Stimulated activated CD8-positive, alpha-beta memory T cell treated with anti-CD3 and anti-CD28 coated beads, Interleukin-15, amount 100 ng/mL, for 1 hour (primary cell): ENCODE measurements at places on chromosomes 6 and 20.

GRCh38 chr20:41854765-41855164, 236.6 kb upstream of the CHD6 start:
- DNase-seq: no peak

DNA sequence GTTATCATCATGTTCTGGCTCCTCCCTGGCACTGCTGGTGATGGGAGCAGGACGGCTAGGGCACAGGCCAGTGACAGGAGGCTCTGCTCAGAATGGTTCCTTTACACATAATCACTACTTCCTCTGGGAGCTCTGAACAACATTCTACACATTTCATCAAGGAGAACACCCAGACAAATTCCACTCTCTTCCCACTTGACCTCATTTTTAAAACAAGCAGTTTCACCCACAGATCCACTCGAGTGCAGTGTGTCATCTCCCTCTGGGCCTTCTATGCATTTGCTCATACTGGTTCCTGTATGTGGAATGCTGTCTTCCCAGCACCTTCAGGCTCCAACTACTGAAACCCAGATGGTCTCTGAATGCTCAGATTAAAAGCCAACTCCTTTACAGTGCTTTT, 84.8 kb downstream of the ELOVL5 start:
- DNase-seq: no peak

DNA sequence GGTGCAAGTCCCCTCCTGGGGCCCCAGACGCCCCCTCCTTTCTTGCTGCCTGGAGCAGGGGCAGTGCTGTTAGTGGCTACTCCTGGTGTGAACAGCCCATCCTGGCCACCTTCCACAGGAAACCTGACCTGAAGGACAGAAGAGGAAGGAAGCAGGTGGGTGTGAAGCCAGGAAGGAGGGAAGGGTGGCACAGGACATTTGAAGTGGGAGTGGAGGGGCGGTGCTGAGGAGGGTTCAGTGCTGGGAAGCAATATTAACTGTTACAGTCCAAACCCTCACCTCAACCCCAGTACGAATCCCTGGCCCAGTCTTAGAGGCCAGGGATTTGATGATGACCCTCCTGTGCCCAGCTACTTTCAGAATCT, 766 bp downstream of the PRICKLE4 start:
- no peak for DNase-seq

DNA sequence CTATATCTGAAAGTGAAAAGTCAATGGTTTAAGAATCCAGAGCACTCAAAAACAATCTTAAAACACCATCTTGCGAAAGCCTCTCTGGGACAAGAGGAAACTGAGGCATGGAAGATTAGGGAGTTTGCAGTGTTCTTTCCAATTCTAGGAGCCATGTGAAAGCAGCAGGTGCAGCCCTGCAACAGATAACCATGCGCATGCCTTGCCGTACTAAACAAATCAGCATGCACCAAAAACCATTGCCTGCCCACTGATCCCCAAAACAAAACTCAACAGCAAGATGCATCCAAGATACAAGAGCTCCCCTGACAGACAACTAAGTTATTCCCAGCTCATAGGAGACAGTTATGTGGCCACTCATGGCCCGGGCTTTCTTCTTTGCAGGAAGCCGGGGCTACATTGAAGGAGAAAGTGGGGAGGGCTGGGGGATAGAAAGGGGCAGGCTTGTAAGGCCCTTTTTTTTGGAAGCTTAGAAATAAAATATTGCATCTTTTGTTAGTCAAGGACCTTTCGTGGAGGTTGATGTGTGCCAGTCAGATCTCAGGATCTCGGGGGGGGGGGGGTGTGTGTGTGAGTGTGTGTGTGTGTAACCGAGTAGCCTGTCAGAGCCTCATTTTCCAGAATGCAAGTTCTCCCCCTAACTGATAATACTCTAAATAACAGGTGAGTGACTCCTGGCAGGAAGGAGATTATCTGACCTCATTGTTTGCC, 178.4 kb downstream of the MBOAT1 start:
- no peak for DNase-seq

DNA sequence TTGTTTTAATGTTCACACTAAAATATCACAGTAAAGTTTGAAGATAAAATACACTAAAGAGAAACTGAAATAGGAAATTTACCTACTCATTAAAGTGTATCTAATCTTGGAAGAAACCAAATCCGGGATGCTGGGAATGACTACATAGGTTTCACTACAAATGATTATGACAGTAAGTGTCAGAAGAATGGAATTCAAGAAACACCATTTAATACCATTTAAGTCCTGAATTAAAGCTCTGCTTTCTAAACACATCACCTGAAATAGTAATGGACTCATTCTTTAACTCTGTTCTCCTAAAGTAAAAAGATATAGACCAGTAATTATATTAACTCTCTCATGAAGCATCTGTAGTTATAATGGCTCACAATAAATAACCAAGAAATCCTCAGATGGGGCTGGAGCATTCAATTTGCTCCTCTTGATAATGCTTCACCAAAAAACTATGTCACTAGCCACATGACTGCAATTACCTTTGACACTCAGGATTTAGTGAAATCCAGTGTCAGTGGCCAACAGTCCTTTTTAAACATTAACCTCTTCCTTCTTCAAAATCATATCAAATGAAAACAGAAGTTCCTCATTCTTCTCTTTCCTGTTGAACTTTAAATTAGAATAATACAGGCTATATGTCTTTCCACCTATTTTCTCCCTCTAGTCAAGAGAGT, 41.4 kb downstream of the MAP7 start:
- no peak for DNase-seq

DNA sequence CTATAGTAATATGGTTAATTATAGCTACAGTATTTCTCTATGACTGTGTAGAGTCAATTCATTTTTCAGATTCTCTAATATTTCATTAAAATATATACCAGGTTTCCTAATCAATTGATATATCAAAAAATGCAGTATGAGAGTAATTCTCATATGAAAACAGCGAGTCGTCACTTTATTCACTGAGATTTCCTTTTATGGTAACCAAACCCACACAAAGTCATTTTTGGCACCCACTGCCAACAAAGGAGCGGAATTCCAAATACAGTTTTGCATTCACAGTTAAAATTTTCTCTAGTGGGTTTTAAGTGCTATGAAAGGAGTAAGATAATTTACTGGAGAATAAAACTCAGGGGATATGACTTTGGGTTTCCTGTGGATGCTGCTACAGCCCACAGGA, 163.8 kb downstream of the HIVEP2 start:
- no peak for DNase-seq

GRCh38 chr20:42492290-42492689, 697.4 kb downstream of the PTPRT start:
- DNase-seq: no peak

GRCh38 chr6:19734519-19734918, 102.7 kb upstream of the ID4 start:
- no peak for DNase-seq

DNA sequence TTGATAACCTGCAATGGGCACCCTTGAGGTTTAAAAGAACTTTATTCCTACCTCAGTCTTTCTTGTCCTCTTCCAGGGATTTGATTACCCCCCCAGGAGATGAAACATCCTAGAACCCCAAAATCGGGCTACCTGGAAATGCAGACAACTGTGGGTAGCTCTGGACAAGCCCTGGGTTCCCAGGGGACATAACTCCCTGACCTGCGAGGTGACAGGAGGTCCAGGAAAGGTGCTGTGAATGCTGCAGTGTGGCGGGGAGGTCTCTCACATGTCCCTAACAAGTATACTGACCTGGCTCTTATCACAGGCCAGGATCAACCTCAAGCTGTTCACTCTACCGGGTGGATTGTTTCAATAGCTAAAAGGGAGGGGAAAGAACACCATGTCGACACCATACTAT, 11.6 kb downstream of the JAG1 start:
- DNase-seq: no peak

GRCh38 chr20:64069209-64069613, 6.2 kb downstream of the TCEA2 start:
- DNase-seq: no peak

GRCh38 chr6:116515141-116515540, 3.7 kb downstream of the CALHM5 start:
- DNase-seq: no peak

DNA sequence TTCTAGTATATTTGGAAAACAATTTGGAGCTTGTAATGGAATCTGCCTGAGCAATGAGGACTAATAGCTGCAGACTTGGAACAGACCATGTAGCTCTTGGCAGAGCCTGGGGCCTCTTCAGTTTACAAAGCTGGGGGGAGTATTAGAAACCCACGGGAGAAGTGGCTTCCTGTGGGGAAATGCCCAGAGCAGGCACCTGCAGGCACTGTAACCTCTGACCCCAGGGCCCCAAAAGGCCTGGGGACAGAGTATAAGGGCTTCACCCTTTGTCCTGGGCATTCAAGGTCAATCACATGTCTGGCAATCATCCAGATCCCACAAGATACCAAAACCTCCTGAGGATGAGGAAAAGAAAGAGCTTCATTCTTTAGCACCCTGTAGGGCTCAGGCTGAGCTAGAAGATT, 19.4 kb downstream of the PKIG start:
- no peak for DNase-seq

GRCh38 chr6:10725716-10726115, 2.8 kb downstream of the TMEM14C start:
- no peak for DNase-seq
